Activated naive CD8-positive, alpha-beta T cell treated with anti-CD3 and anti-CD28 coated beads, Interleukin-2, amount 10 ng/mL, durations not matched to agents 7 days and 5 days (primary cell): ENCODE measurements at places on chromosomes 4 and X. TPM values are rescaled to one million over a fixed set of nuclear protein-coding genes. Genes with fewer than 3 reads are reported as not detected.

GRCh38 chr4:115537387-115537786 is 424.0 kb upstream of the NDST4 start:
- DNase-seq, result no peak

DNA sequence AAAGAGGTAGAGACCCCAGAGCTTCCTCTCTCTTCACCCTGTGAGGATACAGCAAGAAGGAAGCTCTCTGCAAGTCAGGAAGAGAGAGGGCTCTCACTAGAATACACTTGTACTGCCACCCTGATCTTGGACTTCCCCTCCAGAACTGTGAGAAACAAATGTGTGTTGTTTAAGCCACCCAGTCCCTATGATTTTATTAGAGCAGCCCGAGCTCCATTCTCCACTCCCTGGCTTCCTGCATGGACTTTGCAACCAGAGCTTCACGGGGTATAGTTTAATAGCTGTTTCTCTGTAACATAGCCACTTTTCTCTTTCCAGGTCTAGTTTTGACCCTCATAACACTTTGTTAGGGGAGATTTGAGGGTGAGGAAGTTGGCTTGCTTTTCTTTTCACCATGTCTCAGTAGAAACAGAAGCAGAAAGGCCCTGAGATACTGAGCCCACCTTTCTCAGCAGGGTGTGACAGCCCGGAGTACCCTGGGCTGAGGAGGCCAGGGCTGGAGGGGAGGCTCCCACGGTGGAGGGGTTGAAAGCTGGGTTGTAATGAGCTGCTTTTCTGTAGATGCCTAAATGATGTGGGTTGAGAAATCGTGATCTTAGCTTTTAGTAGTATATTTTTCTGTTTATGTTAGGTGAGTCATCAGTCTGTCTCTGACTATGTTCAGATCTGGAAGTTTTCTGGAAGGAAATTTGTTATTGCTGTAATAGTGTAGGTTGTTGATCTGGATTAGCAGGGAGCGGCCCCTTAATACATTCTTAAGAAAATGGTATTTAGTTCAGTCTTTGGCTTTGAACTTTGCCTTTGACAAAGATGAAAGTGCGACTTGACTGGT is 118.6 kb downstream of the PTTG2 start:
- no peak for DNase-seq

DNA sequence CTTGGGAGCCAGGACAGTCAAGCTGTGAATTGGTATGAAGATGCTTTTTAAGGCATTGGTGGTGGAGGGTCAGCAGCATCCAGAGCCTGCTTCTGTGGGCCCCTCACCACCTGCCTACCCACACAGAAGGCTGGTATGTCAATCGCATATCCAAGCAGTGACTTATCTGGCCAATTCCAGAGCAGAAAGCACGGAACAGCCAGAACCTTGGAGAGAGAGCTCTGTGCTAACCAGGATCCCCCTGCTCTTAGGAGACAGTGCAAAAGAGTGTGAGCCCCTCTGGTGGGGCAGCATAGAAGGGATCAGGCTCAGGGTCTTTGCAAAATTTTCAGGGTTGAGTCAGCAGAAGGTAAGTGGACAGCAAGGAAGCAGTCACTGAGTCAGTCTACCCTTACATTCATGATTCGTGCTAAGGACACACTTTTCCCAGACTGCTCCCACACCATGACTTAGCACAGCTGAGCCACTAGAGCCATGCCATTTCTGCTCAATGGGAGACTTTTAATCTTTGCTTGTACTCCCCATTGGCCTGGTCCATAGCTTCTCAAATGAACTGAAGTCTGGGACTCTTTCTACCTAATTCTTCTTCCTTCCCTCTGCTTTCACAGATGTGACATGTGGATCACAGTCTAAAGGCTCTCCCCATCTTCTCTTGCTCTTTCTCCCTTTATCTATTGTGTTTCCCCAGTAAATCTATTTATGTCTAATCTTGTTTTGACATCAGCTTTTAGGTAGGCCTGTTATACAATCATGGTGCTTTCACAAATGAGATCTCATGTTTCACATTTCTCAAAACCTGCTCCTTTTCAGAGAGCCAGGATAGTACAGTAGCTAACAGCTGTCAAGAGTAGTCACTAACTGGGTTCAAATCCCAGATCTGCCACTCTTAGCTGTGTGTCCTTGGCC is 20.0 kb downstream of the MORF4L2 start:
- DNase-seq, result no peak

DNA sequence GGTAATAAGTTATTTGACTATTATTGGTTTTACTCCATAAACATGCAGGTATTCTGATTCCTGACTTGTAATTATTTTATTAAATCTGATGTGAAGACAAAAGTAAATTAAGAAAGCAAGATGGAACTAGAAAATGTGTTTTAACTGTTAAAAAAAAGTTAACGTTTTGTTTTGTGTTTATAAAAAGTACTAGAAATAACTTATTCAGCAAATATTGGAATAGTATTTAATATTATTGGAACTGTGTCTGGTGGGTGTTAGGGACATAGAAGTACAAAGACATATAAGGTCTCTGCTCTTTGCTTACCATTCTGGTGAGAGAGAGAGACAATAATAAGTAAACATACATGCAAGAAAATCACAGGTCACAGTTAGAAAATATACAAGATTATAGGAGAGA is 15.7 kb downstream of the TIFA start:
- no peak for DNase-seq

DNA sequence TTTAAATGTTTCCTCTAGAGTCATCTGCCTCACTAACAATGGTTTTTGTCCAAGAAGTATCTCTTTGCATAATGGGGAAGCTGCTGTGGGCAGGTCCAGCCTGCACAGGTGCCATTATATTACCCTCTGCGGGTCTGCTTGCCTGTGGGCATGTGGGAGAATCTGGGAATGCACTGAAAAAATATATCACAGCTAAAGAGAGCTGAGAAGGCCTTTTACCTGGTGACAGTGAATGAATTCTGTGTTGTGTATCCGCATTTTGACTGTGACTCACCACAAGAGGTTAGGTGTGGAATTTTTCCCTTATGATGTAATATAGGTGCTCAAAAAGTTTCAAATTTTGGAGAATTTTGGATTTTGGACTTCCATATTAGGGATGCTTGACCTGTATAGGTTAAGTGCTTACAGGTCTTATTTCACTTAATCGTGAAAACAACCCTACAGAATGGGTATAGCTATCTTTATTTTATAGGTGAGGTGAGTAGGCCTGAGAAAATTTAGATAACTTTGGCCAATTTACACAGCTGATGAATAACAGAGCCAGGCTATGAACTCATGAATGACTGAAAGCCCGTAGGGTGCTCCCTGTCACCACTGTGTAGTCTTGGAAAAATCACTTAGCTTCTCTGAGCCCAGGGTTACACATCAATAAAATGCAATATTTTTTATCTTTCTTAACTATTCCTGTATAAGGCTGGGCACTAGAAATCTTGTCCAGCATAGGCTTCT is 198.0 kb upstream of the EPHA5 start:
- DNase-seq, result no peak

GRCh38 chr4:119653990-119654389 is 25.4 kb upstream of the PDE5A start:
- no peak for DNase-seq

DNA sequence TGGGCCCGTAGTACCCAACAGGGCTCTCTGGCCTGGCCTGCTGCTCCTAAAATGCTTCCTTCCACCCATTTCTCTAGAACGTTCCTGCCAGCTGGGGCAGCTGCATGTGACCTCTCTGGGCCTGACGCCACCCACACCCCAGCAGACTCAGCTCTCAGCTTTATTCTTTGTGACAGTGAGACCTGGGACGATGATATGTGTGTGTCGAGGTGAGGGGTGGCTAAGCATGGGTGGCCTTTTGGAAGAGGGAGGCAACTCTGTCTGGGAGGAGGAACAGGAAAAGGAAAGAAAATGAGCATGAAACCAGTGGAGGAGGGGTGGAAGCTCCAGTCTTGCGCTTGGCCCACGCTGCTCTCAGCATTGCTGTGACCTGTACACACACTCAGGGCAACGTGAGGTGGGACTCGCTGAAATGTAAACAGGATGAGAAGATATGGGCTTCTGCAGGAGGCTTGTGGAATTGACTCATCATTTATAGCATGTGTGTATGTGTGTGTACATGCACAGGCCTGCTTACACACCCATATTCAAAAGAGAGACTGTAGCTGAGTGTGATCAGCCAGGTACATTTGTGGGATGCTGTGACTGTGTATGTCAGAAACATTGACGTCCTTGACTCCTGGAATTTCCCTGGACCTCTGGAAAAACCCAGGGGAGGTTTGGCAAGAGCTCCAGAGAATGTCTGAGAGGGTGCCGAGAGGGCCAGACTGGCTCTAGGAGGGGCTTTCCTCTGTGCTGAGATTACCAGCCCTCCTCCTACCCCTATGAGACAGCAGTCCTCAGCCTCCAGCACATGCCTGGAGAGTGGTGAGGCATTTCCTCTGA is 137.9 kb downstream of the PJA1 start:
- DNase-seq, result no peak

- DNase-seq, result no peak
These were observed 286.7 kb upstream of the TENM3 start for GRCh38 chr4:181956512-181956911.

DNA sequence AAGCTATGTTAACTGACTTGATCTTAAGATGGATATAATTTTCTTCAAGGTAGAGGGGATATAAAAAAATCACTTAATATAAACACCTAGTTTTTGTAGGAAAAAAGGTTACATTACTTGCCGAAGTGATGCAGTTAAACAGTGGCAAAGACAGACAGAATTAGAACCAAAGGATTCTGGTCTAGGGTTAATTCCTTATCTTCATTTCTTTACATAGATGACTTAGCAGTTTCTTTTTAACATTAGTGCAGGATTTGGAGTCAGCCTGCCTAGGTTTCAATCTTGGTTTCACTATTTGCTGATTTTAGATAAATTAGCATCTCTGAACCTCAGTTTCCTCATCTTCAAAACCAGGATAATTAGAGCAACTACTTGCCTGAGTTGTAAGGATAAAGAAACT is 14.3 kb downstream of the ZAR1 start:
- DNase-seq, result no peak

GRCh38 chr4:87718217-87718835 is 68.2 kb downstream of the DMP1 start:
- DNase-seq, result no peak

DNA sequence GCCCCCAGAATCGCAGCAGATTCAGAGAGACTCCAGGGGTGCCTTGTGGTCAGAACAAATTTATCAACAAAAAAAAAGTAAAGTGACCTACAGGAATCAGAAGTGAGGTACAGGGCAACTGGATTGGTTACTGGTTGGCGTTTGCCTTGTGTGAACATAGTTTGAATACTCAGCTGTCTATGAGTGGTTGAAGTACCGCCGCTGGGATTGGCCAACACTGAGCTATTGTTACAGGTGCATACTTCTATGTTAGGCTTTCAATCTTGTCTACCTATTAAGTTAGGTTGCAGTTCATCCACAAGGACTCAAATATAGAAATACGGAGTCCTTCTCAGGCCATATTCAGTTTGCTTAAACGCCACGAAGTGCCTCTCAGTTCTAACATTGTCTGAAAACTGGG is 993.5 kb upstream of the PRKX start:
- DNase-seq, result no peak

- no peak for DNase-seq
These were observed 100.4 kb downstream of the QRFPR start for GRCh38 chr4:121280425-121280824.

DNA sequence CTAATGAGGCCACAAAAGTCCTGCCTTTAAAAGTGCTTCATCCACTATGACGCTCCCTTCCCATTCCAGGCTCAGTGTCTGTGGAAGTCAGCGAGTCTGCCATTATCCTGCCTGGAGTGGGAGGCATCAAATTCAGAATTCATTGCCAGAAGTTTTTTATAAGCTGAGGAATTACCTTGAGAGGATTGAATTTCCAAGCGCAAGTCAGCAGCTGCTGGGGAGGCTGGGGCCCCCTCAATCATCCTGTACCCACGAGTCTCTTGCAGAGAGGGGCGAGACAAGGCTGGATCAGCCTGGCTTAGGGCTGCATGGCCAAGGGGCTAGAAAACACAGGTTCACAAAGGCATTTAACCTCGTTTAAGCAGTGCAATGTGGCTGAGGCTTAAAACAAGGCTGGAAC is 170.5 kb upstream of the NOCT start:
- DNase-seq, result no peak

DNA sequence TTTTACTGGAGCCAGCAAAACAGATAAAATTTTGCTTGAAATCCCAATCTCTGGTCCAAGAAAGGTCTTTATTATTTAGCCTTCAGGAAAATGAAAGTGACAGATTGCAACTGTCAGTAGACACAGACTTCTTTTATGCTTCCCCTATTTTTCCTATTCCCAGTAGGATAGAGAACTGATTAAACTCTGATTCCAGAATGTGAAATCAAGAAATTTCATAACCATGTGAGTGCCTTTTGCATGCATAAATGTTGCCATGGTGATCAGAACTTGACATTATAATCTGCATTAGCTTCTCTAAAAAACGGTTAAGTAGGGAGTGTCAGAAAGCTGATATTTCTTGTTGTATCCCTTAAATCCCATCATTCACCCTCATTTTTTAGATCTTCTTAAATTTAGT is 255.2 kb upstream of the GABRA2 start:
- DNase-seq, result no peak

GRCh38 chr4:76278583-76278982 is 27.1 kb downstream of the FAM47E start:
- no peak for DNase-seq

DNA sequence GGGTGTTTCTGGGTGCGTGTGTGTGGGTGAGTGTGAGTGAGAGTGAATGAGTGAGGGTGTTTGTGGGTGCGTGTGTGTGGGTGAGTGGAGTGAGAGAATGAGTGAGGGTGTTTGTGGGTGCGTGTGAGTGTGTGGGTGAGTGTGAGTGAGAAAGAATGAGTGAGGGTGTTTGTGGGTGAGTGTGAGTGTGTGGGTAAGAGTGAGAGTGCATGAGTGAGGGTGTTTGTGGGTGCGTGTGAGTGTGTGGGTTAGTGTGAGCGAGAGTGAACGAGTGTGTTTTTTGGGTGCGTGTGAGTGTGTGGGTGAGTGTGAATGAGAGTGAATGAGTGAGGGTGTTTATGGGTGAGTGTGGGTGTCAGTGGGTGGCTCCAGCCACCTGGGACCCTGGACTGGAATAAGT is 1676.1 kb upstream of the TENM3 start:
- no peak for DNase-seq

GRCh38 chrX:57313583-57314215 is 27.2 kb downstream of the FAAH2 start:
- DNase-seq, result no peak

DNA sequence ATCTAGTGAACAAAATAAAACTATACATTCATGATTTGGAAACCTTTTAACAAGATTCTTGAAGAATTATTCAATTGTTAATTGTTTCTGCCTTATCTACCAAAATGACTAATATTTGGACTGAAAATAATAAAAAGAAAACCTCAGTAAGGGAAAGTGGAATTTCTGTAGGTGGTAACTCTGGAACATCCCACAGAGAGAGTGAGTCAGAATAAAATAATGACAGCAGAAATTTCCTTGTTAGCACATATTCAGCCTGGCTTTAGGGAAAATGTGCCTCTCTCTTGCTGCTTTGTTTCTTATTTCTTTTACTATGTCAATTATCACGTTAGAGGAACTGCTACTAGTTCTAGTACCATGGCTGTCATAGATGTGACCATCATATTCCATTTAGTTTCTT is 421.5 kb upstream of the GNPDA2 start:
- no peak for DNase-seq

FSTL5 gene
- total RNA-seq, result not detected

ASMT gene
- not detected for total RNA-seq

TMEM271 gene
- total RNA-seq, result not detected

STOX2 gene
- not detected for total RNA-seq

MAOB gene
- total RNA-seq, result not detected

YIPF7 gene
- total RNA-seq, result not detected

FGFBP2 gene
- total RNA-seq, result 23.9 TPM

ELF2 gene
- total RNA-seq, result 43.9 TPM

HSFX4 gene
- total RNA-seq, result not detected

DCAF8L2 gene
- not detected for total RNA-seq

MAP7D3 gene
- total RNA-seq, result 12.0 TPM

ARX gene
- not detected for total RNA-seq
